ENCODE measurements at places on chromosomes 6 and 20.

DNA sequence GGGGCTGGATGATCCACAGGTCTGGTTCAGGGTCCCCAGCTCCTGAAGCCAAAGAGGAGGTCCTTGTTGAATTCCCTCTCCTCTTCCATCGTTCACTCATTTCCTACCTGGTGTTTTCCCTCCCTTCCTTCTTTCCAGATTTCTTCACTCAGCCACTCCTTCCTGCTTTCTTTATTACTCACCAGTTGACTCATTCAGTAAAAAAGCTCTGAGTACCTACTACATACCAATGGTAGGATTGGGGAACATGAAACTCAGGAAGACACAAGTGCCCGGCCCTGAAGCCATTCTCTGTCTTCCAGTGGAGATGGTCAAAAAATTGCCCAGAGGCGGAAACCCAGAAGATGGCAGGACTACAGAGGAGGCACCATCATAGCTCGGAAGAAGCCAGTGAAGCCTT lies 11.9 kb upstream of the NSFL1C start:
- DNase-seq, result no peak

DNA sequence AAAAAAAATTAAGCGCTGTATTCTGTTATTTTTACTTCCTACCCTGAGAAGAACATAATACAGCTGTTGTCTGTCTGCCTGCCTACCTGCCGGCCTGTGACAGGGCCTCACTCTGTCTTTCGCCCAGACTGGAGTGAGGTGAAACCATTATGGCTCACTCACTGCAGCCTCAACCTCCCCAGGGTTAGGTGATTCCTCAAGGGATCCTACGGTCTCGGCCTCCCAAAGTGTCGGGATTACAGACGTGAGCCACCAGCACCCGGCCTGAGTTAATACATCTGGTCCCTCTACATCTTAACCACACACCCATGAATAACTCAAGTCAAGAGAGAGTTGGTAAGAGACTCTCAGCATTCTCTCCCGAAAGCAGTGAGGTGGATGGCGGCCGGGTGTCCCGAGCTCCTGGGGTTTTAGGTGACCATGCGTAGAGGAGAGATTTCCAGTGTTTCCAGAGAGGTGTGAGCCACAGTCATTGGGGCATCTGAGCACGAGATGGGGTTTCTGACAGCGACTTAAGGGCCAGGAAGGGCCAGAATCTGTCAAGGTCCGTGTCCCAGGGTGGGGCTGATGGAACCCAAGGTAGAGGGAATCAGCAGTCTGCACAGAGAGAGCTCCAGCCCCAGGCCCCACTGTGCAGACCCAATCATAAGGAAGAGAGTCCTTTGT lies 1954.4 kb upstream of the DEFB115 start:
- DNase-seq, result no peak

DNA sequence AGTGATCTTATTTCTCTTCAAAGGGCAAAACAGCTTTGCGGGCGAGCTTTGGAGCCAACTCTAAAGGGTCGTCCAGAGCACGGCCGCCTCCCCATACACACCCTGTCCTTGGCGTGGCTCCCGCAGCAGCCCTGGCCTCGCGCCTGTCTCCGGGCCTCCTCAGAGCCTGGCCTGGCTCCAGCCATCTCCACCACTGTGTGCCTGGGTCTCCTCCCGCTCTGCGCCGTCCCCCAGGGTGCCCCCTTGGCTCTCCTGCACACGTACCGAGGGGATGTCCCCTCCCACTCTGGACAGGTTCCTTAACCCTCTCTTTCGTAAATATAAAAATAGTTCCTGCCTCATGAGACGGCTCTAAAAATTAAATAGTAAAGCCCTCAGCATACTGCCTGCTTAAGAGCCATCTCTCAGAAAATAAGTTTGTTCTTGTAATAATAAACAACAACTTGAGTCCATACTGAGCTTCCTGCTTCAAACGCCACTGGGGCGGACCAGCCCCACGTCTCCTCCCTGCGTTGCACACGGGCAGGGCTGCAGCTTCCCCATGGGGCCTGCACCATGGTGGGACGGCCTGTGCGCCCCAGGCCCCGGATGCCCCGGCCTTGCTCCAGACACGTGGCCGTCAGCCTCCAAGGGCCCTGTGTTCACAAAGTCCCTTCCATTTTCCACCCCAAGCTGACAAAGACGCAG lies 226.2 kb downstream of the TTLL2 start:
- no peak for DNase-seq

DNA sequence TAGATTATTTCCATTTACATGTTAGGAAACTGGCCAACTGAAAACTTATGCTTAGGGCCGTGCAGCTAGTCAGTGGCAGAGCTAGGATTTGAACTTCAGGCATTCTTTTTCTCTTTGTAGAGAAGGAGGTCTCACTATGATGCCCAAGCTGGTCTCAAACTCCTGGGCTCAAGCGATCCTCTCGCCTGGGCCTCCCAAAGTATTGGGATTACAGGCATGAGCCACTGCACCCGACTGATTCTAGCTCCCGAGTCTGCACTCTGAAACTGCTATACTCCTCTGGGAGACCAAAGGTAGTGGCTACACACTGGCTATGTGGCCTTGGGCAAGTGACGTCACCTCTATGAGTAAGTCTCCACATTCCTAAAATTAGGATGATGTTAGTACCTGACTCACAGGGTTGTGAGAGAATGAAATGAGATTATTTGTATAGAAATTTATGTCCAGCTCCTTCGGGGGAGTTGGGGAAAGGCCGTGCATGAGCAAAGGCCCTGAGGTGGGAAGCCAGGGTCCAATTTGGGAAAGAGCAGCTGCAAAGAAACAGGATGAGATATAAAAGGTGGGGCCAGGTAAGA lies 6.4 kb downstream of the PLTP start:
- no peak for DNase-seq

- DNase-seq, result no peak
Observed at GRCh38 chr6:42022755-42023384, 27.5 kb upstream of the TAF8 start.

GRCh38 chr6:19836799-19837510 lies at the start of gene ID4:
Gene ID4 (plus strand): TSS chr6:19837370. CDS start chr6:19837755, 385 bp downstream.
- no peak for DNase-seq

DNA sequence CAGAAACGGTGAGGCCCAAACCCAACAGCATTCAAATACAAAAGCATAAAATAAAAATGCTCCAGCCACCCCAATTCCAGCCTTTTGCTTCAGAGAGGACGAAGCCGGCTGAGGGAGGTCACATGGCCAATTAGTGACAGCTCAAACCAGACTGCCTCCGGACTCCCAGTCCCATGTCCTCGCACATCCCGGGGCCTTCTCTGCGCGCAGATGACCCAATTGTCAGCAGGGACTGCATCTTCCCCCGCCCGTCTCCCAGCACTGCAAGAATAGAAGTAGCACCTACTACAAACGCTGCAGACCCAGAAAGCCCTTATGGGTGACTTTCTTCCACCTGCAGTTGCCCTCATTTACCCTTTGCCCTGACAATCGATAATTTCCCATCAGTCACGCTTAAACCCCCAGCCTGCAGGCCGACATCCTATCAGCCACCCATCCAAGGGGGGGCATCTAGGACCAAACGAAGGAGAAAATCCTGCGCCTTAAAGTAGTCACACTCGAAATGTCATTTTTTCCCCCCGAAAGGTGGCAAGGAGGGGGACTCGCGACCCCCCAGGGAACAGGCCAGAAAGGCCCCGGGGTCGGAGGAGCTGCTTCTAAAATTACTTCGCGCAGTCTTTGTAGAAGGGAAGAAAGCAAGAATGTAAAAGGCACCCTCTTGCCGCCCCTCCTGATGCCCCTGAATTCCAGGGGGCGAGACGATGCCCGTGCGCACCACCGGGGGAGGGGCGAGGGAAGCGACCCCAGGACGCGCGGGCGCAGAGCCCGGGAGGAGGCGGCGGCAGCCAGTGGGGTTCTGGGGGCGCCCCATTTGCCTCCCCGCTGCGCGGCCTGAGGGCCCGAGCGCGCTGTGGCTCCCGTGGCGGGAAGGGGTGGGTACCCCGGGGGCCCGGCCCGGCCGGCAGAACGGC lies 792 bp downstream of the SLC23A2 start:
- DNase-seq, result peak; percentile 24

DNA sequence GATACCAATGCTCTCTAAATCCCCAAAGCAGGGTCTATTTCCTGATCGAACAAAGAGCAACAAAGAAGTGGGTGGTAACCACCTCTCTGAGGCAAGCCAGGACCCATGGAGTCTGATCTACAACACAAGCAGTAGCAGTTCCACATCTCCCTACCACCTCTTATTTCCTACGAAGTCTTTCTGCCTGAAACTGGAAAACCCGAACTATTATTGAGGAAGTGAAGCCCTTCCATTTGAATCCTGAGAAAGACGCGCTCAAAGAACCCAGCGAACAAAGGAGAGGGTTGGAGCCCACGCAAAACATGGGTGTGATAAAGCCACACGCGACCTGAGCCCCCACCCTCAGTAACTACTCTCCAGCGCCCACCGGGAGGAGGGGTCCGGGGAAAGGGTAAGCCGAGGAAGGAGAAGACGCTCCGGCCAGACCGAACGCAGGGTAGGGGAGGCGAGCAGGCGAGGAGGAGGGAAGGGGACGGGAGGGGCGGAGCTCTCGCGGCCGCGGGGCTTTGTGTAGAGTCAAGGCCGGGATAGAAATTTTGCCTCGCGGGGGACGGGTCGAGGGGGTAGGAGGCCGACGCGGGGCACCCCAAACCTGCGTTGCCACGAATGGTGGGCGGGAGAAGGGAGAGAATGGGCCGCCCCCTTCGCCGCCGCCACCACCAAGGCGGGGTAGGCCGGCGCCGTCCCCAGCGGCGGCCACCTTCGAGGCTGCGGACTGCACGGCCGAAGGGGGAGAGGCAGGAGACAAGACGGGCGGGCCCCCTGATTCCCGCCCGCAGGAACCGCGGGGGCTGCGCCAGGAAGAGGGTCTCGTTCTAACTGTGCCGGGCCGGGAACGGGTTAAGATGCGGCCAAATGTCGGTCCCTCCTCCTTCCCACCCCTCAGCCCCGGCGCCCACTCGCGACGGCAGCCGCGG lies 802 bp downstream of the HDAC2 start:
- DNase-seq, result peak; percentile 60

GRCh38 chr6:109038837-109039398 lies 55.7 kb downstream of the SESN1 start:
- no peak for DNase-seq

GRCh38 chr6:160297310-160297709 lies 38.7 kb upstream of the SLC22A2 start:
- no peak for DNase-seq

- no peak for DNase-seq
Observed at GRCh38 chr6:151514000-151514730, 20.3 kb downstream of the CCDC170 start.

GRCh38 chr20:57658447-57658832 lies 38.2 kb upstream of the ZBP1 start:
- DNase-seq, result no peak

DNA sequence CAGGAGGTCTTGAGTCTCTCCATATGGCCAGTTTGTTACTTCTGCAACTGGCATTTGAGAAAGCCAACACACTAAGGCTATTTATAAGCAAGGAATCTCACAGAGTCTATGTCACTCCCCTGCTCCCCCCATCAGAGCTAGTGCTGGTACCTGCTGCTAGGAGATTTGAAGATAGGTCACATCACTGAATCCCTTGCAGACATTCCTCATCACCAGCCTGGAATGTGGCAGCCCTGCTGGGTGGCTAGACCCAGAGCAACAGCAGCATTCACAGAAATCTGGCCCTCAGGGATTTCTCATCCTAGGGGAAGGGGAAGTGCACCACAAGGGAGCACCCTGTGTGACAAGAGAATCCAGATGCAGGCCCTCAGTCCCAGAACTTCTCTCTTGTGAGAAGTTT lies 672.1 kb downstream of the HACE1 start:
- DNase-seq, result no peak

DNA sequence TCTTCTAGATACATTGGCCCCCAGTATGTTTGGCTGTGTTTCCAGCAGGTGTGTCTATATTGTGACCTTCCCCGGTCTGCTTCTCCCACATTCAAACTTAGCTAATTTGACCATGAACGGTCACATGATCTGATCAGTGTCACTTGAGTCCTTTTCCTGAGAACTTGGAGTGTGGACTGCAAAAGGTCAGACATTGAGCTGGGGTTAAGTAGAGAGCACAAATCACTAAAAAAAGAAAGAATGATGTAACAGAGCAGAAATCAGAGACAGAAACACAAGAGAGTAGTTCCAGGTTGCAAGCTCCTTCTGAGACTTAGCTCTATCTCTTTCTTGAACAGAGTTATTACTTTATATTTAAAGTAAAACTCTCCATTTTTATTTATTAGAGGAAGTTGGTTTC lies 733.9 kb downstream of the CBLN4 start:
- no peak for DNase-seq

DNA sequence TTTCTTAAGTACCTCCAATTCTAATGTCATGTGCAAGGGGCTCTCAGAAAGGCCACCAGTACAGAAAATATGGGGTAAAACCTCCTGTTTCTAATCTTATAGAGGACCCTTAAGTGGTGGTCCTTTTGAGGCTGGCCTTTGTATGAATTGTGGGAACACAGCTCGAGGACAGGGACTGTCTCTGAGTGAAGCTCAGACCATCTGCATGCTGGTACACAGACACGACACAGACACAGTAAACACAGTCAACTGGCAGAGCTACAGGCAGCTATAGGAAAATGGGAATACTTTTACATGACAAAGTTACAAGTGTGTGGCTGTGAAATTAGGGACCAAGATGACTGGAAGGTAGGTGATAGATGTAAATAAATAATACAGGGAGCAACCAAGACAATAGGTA lies 143.9 kb upstream of the PREP start:
- DNase-seq, result no peak

- DNase-seq, result no peak
Observed at GRCh38 chr6:162337412-162337811, 390.2 kb downstream of the PRKN start.

DNA sequence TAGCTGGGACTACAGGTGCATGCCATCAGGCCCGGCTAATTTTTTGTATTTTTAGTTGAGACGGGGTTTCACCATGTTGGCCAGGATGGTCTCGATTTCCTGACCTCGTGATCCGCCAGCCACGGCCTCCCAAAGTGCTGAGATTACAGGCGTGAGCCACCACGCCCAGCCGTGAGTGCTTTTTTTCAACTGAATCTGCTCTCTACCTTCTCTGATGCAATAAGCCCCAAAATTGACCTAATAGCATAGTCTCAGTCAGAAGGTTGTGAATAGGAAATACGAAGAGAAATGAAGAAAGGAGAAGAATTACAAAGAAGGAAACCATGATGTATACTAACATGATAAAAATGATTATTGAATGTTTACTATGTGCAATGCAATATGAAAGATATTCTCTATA lies 33.2 kb downstream of the BEND6 start:
- no peak for DNase-seq

- peak; percentile 30 for DNase-seq
Observed at GRCh38 chr6:1917626-1918371, 308.1 kb downstream of the FOXC1 start.

- DNase-seq, result no peak
Observed at GRCh38 chr6:55756531-55757031, 118.8 kb downstream of the BMP5 start.

- no peak for DNase-seq
Observed at GRCh38 chr6:105680131-105680530, 277.2 kb upstream of the PREP start.

DNA sequence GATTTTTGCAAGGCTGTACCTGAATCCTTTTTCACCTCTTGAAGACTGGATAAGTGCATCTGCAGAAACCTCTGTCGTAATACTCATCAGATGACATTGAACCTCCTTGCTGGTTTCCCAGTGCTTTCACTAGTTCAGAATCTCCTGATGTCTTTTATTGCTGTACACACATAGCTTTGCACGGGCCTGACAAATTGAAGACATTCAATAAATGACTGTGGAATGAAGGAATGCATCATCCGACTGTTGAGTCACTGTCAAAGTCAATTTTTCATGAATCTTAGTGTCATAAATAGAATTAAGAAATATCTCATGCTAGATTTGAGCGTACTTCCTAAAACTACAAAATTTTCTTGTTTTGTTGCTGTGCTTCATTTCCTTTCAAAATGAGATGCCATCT lies 598.2 kb upstream of the MAP3K7 start:
- no peak for DNase-seq

Data from activated naive CD8-positive, alpha-beta T cell treated with anti-CD3 and anti-CD28 coated beads, Interleukin-2, amount 50 U/mL, for 24 hours (primary cell).